Suppressor macrophage treated with lipopolysaccharide for 1 hour (primary cell): ENCODE measurements at places on chromosomes 3 and 15.

DNA sequence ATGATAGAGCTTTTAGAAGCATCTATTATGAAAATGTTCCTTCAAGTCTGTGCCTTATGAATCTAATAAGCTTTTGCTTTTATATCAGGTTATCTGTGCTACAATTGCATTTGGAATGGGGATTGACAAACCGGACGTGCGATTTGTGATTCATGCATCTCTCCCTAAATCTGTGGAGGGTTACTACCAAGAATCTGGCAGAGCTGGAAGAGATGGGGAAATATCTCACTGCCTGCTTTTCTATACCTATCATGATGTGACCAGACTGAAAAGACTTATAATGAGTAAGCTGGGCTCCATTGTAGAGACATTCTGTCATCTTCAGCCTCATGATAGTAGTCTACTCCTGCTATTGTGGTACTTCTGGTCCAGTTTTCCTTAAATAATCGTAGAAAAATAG lies 73.4 kb downstream of the BLM start:
- no peak for DNase-seq

GRCh38 chr3:4739289-4740236 lies 239.7 kb upstream of the BHLHE40 start:
- DNase-seq: no peak

GRCh38 chr3:11552289-11553264 lies 91.1 kb downstream of the VGLL4 start:
- DNase-seq: no peak

- peak; percentile 59 for DNase-seq
Measured at GRCh38 chr3:121883507-121883906, 10.7 kb upstream of the SLC15A2 start.

DNA sequence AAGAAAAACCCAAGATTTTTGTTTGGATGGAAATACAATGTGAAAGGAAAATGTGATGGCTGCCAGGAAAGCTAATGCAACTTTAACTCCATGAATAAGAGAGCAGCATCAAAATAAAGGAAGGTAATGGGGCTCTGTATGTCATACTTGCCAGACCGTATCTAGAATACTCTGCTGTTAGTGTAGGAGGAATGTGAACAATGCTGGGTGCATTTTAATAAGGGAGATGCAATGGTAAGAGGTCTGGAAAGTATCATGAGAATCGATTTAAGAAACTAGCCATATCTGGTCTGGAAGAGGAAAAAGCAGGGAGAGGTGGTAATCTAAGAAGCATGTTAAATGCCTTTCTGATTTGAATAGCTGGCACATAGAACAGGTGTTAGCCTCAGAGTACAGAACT lies 239.6 kb downstream of the GBE1 start:
- DNase-seq: no peak

- DNase-seq: no peak
Measured at GRCh38 chr3:99760629-99761028, 57.0 kb upstream of the CMSS1 start.

DNA sequence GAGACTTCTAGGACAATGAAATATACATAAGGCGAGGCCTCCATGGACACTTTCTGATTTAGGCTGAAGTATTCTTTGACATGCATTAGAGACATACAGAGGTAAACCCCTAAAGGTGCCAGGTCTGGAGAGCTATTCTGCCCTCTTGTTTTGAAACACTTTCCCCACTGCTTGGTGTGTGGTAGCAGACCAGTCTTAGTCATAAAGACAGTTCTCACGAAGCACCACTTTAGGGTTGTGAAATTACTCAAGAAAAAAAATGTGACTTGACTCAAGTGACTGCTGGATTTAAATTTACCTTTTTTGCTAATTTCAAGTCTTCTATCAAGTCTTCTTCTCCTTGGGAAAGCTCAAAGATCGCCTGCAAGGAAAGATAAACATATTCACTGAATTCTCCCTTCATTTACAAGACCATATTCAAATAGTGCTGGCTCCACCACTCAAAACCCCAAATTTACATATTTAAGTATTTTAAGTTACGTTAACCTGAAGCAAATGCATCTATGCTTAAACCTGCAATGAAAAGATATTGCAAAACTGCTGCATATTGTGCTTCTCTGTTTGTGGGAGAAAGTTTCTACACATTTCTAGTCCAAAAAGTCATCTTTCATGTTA lies 48.4 kb downstream of the ARHGEF3 start:
- peak; percentile 51 for DNase-seq

GRCh38 chr15:69826819-69827175 lies 270.9 kb downstream of the TLE3 start:
- no peak for DNase-seq

DNA sequence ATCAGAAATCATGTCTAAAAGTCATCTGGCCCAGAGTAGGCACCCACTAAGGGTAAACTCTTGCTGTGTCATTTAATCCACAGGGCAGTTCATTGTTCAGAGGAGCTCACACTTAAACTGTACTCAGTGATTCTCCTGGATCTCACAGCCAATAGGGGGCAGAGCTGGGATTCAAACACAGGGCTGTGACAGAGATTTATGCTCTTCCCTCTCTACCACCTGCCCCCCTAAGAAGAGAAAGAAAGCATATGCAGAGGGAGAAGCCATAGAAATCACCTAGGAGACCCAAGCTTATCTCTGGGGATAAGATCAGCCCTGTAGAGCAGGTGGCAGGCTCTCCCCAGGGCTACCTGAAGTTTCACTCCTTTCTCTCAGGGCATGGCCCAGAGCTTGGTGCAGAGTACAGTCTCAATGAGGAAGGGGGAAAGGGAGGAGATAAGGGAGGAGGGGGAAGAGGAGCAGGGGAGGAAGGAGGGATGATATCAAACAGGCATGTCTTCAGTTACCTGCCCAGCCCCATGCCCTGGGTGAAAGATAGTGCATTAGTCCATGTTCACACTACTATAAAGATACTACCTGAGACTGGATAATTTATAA lies 51.8 kb upstream of the ADPGK start:
- DNase-seq: no peak

DNA sequence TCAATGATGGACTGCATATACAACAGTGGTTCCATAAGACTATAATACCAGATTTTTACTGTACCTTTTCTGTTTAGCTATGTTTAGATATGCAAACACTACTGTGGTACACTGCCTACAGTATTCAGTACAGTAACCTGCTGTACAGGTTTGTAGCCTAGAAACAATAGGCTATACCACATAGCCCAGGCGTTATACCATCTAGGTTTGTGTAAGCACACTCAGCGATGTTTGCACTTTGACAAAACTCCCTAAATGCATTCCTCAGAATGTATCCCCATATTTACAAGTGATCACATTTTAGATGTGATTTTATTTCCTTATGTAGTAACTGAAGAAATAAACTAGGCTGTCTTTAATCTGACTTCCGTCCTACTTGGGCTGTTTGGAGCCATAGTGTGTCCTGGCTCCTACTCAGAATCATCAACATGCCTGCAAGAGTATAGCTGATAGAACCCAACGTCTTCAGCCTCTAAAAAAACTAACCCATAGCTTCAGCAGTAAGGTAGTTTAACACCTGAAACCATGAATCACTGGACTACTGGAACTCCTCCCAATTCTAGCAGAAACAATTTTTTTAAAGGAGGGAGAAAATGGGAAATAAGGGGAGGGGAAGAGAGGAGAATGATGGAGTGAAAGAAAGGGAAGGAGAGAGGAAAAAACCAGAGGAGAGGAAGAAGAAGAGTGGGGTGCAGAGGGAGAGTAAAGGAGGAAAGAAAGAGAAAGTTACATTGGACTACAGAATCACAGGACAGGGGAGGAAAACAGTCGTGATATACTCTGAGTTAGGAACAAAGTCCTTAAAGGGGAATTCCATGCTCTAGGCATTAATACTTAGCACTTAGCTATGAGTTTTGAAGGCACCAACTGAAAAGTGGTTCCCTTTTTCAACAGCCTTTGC lies 67.7 kb upstream of the PLXND1 start:
- DNase-seq: peak; percentile 50
